Body of pancreas (tissue), 4 donors: ENCODE measurements at places on chromosomes 2 and 18.

DNA sequence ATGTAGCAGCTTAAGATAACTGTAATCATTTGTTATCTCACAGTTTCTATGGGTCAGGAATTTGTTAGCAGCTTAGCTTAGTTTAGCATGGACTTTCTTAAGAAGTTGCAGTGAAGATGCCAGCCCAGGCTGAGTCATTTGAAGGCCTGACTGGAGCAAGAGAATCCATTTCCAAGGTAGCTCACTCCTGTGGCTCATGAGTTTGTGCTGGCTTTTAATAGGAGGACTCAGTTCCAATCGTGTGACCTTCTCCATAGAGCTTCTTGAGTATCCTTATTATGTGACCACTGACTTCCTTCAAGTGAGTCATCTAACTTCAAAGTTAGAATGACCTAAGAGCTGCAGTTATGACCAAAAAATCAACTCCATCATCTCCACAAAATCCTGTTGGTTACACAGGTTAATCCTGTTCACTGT is 1.4 kb downstream of the GPATCH11 start:
- DNase-seq = no peak

- no peak for DNase-seq
These were observed 10.9 kb downstream of the CERS6 start for GRCh38 chr2:168466834-168467565.

- no peak for DNase-seq
These were observed 98.0 kb downstream of the MARCHF4 start for GRCh38 chr2:216274194-216274840.

DNA sequence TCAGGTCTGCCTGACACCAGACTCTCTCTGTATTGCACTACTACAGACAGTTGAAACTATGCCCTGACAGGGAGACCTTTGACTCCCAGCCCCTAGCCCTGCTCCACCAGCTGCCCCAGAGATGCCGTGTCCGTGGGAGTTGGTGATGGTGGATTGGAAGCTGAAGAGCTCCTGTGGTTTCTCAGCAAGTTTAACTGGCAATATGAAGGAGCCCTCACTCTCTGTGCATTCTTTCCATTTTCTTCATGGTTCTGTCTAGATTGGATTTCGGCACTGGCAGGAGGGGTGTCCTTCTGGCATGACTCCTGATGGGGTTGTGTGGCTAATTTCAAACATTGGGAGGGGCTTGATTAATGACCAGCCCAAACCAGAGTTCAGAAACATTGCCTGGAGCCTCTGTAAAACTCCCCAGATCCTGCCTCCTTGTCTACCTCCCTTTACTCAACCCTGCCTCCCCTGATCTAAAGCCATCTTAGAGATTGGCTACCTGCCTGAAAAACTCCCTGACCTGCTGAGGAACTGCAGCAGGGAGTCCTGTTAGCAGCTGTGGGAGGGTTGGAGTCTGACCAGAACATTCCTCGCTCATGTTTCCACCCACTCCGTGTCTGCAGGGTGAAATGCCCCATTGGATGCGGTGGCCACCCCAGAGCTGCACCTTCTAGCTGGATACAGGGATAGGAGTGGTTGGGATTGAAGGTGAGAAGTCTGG is 206.9 kb upstream of the SPRED2 start:
- DNase-seq = peak; percentile 15

GRCh38 chr2:3706892-3707291 is 3.5 kb downstream of the DCDC2C start:
- no peak for DNase-seq

DNA sequence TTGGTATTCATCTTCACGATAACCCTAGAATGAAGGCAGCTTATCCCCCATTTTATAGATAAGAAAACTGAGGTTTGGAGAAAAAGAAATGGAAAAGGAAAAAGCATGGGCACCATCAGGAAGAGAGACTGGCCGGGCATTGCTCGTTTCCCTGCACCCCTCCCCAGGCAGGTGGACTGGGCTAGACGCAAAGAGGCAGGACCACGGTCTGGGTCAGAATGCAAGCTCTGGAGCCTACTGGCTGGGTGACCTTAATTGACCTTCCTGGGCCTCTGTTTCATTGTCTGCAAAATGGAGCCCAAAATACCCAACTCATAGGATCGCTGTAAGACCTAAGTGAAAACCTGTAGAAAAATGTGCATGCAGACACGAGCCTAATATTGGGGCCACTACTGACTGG is 135.3 kb upstream of the GLI2 start:
- no peak for DNase-seq

- no peak for DNase-seq
These were observed 52.7 kb downstream of the TMEM200C start for GRCh38 chr18:5842653-5843052.

DNA sequence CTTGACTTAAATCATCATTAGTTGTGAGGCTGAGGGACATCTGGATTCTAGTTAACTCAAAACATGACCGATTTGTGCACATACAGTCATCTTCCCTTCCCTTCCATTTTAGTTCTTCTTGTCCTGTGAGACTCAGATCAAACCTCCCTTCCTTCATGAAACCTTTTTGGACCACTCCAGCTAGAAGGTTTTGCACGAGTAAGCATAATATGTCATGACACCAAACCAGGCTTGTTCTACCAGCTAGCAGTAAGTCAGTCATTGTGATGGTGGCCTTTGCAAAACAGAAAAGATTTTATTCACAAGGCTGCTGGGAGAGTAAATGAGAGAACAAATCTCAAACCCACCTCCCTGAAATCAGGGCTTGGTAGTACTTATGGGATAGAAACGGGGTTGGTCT is 14.3 kb downstream of the PPP1R1C start:
- no peak for DNase-seq

DNA sequence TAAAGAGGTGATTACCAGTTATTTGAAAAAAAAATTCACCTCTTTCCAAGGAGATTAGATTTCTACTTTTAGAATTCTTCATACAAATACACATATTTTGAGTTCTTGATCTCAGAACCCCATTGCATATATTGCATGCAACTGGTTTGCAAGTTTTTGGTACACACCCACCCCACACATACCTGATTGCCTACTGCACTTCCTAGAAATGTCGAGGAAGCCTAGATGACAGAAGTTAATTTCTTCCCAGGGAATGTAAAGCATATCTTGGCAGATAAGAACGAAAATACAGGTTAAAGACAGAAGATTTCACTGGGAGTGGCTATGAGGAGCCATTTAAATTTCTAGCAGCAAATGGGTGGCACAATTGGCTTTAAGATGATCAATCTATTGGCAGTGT is 67.1 kb upstream of the IL1R1 start:
- DNase-seq = no peak

DNA sequence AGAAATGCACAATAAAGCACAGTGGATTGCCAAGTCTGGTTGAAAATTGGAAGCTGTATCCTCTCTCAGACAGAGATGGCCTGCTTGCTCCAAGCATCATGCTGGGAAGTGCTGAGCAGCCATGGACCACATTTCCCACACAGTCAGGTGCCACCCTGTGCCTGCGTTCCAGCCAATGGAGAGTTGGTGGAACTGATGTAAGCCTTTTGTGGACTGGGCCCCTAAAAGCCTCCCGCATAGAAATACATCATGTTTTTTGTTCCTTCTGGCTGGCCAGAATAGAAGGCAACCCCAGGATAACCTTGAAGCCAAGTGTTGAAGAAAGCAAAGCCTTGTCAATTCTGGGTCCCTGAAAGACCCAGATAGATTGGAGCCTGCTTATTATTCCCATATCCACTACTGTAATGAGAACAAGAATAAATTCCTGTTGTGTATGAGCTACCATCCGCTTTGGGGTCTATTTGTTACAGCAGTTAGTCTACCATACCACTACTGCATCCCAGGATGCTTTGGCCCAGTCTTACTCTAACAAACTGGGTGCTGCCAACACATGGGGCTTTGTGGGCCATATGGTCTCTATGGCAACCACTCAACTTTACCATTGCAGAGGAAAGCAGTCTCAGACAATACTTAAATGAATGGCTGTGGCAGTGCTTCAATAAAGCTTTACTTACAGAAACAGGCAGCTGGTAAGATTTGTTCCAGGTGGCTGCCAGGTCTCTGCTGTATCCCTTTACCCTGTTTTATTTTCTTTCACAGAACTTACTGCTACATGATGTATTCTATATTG is 65.4 kb downstream of the POLE4 start:
- DNase-seq = no peak

- no peak for DNase-seq
These were observed 111.6 kb upstream of the NPAS2 start for GRCh38 chr2:100708333-100708732.
